ENCODE measurements at places on chromosomes 5 and 9.

DNA sequence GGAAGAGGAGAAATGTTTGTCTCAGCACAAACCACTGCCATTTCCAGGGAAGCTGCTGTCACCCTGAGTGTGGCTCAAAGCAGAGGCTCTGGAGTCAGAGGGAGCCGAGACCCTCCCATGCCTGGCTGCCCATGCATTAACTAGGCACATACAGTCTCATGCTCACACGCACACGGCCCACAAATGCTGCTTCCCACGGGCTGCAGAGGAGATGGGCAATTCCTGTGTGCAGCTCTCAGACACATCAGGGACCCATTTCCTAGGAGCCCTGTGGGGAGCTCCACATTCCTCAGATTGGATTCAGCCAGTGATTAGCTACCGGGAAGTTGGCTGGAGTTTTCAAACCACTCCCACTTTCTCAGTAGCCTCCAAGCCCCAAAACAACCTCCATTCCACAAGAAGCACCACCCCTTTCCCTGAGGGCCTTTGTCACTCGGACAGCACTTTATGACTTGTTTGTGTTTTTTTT, 9.1 kb upstream of the PTGES start:
- DNase-seq: no peak

DNA sequence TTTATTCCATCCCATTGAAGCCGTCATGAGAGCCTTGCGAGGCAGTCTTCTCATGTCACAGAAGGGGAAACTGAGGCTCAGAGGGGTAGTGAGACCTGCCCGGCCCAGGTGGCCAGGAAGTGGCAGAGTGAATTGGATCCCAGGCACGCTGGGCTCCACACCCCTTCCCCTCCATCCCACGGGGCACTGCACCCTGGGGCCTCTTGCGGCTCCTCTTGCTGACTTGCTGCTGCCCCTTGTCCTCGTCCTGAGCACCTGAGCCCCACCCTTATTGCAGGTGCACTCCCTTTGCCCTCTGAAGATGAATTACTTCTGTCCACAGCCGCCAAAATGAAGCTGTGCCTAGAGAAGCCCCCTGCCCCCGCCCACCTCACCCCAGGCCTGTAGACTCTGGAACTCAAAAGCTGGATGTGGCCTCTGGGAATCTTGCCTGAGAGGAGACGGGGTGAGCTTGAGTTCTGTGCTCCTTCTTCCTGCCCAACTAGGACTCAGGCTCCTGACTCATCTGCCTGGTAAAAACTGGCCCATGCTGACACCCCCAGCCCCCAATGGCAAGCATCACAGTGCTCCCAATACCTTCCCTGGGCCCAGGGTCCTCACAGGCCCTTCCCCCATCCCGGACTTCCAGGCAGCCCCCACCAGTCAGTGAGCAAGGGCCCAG, 6.4 kb downstream of the NEURL1B start:
- no peak for DNase-seq

DNA sequence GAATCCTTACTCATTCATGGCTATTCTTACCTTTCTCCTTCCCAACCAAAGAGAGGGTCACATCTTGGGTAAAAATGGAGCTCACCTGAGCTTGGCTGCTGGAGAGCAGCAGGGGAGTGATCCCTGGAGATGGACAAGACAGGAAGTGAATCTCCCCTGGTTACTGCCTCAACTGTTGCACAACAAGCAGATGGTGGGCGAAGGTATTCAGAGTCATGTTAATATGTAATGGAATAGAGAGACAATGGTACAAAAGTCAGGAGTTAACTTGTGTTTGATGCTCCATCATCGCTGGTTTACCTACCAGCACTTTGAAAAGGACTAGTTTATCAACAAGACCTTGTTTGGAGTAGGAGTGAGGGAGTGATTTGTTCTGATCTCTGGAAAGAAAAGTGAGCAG, 13.0 kb upstream of the PLPP1 start:
- no peak for DNase-seq

GRCh38 chr5:171839112-171839511, 53.5 kb downstream of the SMIM23 start:
- DNase-seq: no peak

GRCh38 chr5:124512236-124512635, 234.2 kb downstream of the ZNF608 start:
- DNase-seq: no peak

- no peak for DNase-seq
Measured at GRCh38 chr5:176553260-176554085, 4.3 kb downstream of the CDHR2 start.

DNA sequence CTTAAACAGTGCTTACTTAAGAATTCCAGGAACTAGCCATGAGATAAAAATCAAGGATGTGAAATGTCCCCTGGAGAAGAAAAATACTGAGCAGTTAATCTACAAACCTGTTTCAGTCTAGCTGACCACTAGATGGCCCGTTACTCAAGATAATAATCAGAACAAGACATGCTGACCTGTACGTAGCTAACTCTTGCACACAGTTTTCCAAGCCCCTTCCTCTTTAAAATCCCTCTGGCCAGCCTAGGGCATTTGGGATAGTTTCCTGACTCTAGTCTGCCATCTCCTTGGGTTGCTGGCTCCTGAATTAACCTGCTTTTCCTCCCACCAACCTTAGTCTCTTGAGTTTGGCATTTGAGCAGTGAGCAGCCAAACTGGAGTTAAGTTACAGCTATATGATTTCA, 59.2 kb upstream of the TRAF1 start:
- no peak for DNase-seq

Measured in activated CD8-positive, alpha-beta memory T cell treated with anti-CD3 and anti-CD28 coated beads for 1 hour (primary cell).